ENCODE measurements at places on chromosomes 7 and 10.
A peak's percentile ranks its signal among the peaks of the same experiment; 100 is the strongest.

- DNase-seq, result peak; percentile 48
Measured at GRCh38 chr10:21526188-21526859, 842 bp upstream of the SKIDA1 start.

- no peak for DNase-seq
Measured at GRCh38 chr10:133239990-133240389, 2.3 kb downstream of the VENTX start.

GRCh38 chr7:40382145-40382544 is 247.3 kb downstream of the SUGCT start:
- no peak for DNase-seq

DNA sequence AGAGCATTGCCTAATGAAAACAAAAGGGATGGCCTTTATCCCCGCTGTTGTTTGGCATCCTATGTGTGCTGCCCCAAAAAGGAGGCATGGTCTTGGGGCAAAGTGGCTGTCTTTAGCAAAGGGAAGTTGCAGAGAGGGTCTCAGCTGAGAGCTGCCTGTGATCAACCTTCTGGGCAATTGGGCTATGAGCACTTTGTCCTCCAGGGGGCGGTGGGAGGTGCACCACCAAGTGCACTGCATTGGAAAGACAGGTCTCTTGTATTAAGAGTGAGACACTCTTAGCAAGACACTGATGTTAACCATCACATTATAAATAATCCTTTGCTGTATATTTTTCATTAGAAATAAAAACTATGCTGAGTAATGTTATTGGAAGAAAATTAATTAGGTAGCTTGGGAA is 314.8 kb downstream of the POM121L12 start:
- no peak for DNase-seq

GRCh38 chr7:2966466-2967078 is 77.1 kb downstream of the CARD11 start:
- no peak for DNase-seq

DNA sequence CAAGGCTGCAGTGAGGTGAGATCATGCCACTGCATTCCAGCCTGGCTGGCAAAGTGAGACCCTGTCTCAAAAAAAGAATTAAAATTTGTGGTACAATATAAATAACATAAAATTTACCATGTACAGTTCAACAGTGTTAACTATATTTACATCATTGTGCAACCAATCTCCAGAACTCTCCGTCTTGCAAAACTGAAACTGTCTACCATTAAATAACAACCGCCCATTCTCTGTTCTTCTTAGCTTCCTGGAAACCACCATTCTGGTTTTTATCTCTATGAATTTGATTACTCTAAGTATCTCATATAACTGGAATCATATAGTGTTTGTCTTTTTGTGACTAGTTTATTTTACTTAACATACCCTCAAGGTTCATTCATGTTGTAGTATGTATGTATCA is 167.6 kb downstream of the AUTS2 start:
- no peak for DNase-seq

GRCh38 chr7:112448891-112449290 is 1.4 kb upstream of the IFRD1 start:
- DNase-seq, result no peak

DNA sequence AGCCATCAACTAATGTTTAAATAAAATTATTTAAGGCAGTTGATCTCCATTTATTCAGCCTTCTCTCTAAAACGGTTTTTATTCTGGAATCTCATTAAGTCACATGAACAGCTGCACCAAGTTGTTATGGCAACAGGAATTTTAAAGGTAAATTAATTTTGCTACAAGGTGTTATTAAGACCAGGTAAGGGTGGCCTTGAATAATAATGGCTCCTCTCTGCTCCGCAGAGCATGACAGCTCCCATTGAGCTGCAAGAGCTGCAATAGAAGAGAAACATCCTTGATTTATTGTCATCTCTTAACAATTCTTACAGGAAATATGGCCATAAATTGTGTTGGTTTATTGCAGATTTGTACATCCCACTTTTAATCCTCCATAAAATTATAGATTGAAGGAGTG is 165.8 kb downstream of the KLF6 start:
- no peak for DNase-seq

- no peak for DNase-seq
Measured at GRCh38 chr7:117086788-117087187, 133.5 kb downstream of the ST7 start.

GRCh38 chr10:4062072-4062471 is 277.1 kb upstream of the KLF6 start:
- no peak for DNase-seq

DNA sequence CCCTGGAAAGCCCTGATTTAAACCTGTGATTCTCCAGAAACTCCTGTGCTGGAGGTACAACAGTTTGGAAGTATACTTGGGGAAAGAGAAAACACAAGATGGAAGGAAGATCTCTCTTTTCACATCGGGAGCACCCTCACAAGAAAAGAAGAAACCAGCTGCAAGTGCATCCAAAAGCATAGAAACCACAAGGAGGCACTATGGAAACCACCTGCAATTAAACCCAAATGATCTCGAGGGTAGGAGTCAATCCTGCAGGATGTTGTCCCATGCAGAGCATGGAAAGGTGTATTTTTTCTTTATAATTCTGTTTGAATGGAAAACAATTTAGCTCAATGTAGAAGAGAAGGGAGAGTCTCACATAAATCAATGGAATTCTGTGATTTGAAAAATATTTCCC is 210.5 kb downstream of the TWIST1 start:
- no peak for DNase-seq

All from CD4-positive, alpha-beta T cell treated with Interleukin-4 for 1 hour (primary cell).